Subcutaneous adipose tissue (tissue), 4 donors: ENCODE measurements at places on chromosomes 13 and 19. TPM values are rescaled to one million over a fixed set of nuclear protein-coding genes. Genes with fewer than 3 reads are reported as not detected.

ZNF304 gene
- total RNA-seq: 6.1 TPM

PRRG2 gene
- total RNA-seq: not detected

ZNF382 gene
- total RNA-seq: 5.8 TPM

ITGBL1 gene
- total RNA-seq: 21.1 TPM
